ENCODE measurements at places on chromosomes 11 and 22.

- no peak for DNase-seq
Observed at GRCh38 chr11:61680622-61681221, 531 bp downstream of the DAGLA start.

DNA sequence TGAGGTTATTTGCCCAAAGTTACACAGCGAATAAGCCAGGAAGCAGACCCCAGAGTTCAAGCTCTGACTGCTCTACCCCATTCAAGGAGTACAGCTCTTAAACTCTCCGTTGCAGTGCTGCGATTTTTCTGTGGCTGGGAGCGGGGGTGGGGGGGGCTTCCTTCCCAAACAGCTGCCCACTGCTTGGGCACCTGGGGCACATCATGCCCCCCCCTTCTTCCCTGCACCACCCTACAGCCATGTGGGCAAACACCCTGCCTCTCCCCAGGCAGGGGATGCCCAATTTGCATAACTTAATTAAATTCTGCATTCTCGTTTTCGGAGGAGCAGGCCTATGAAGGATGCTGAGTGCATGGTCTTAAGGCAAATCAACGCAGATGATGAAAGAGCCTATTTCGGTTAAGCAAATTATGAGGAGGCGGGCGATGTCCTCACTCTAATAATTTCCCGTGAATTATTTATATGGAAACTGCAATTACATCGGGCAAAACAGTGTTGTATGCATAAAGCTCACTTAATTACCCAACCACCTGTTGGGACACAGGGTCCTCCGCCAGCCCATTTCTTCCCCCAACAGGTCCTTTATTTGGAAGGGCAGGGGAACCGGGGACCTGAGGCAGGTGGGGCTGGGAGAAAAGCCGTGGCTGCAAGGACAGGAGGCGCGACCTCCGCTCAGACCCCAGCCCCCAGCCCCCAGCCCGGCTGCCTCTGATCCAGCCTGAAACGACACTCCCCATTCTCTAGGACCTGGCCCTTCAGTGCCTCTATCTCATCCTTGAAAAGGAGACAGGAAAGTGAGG, 610.5 kb downstream of the BUD13 start:
- DNase-seq = no peak

- no peak for DNase-seq
Observed at GRCh38 chr22:30491381-30491780, 14.1 kb downstream of the SEC14L4 start.

- no peak for DNase-seq
Observed at GRCh38 chr22:49051491-49052022, 776.1 kb downstream of the BRD1 start.

Data from CD4-positive, alpha-beta T cell treated with Interleukin-6 for 4 hours (primary cell).